Activated CD4-positive, alpha-beta T cell treated with anti-CD3 and anti-CD28 coated beads for 36 hours (primary cell): ENCODE measurements at places on chromosomes 16 and 17.
A peak's percentile ranks its signal among the peaks of the same experiment; 100 is the strongest.

GRCh38 chr17:1055751-1056645 lies 59.1 kb downstream of the TIMM22 start:
- DNase-seq = peak; percentile 71

DNA sequence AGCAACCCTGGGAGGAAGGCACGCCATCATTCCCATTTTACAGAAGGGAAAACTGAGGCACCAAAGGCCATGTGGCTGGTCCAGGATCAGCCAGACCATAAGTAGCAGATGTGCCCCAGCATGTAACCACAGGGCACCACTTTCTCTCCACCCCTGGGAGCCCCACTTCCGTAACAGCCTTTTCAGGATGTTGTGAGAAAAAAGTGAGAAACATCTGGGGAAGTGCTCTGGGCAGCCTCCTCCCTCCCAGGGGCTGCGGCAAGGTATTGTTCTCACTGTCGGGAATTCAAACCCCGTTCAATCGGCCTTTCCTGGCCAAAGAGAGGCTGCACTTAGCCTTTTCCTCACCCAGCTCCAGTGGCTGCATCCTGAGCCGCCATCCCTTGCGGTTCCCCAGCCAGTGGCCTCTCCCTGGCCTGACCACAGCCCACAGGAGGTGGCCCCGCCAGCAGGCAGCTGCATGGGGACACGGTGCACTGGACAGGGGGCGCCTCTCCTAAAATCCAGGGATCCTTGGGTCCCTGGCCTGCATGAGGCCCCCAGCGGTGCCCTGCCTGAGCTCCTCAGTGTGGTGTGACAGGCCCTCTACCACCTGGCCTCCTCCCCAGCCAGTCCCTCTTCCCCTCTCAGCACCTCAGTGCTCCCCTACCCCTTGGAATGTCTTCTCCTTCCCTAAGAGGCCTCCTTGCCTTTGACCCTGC lies 5.7 kb upstream of the CDH5 start:
- no peak for DNase-seq

DNA sequence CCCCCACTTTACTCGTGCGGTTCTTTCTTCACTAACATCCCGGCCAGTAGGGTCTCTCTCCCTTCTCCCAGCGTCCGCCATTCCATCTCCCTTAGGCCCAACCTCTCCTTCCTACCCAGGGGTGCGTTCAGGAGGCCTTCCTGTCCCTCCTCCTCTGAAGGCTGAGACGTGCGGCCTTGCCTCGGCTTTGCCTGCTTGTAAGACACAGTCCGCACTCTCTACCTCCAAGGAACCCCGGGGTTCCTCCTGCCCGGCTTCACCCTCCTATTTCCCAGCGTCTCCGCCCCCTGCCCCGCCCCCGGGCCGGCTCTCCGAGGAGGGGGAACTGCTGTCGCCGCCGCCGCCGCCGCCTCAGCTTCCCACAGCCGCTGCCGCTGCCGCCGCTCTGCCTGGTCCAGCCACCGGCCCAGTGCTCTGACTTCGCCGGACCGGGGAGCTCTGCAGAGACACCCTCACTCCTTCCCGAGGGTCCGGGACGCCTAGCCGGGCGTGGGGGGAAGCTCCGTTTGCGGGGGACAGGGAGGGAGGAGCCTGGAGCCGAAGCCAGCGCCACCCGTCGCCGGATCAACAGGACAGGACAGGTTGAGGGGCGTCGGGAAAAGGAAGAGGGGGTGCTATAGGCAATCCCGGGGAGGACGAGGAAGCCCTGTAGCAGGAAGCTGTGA lies 1.2 kb upstream of the FGF11 start:
- DNase-seq = peak; percentile 84

DNA sequence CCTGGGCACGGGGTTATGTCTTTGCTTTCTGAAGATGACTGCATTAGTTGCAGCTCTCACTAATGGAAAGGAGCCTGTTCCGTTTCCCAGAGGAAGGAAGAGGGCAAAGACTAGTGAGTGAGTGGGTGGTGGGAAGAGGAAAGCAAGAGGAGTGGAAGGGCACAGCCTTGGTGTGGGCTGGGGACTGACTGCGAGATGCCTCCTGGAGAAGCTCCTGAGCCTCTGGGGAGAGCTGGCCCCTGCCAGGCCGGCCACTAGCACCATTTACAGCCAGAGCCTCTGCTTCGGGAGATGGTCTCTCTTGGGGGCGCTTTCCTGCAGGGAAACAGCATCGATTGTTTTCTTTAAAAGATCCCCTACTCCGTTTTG lies 825 bp upstream of the RHBDL3 start:
- no peak for DNase-seq

DNA sequence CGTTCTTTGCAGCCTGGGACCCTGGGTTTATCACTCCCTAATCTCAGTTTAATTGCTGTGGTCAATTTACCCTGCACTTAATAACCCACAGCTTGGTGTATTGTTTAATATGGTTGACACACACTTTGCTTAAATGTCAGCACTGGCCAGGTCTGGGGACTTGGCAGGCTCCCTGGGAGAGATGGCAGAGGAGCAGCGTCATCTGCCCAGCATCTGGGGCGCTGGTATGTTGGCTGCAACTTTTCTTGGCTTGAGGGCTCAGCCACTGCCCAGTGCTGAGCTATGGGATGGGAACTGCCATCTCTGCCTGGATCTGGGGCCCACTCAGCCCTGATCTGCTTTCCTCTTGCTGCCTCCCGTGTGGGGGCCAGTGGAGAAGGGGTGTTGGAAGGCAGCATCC lies 115.7 kb upstream of the IRX3 start:
- no peak for DNase-seq
